ENCODE measurements at places on chromosomes 3 and 15. TPM values are rescaled to one million over a fixed set of nuclear protein-coding genes. Genes with fewer than 3 reads are reported as not detected.

GRCh38 chr3:39150148-39150802, 3.1 kb downstream of the CSRNP1 start:
- DNase-seq, result no peak

The SI gene
- polyA plus RNA-seq, result not detected

DNA sequence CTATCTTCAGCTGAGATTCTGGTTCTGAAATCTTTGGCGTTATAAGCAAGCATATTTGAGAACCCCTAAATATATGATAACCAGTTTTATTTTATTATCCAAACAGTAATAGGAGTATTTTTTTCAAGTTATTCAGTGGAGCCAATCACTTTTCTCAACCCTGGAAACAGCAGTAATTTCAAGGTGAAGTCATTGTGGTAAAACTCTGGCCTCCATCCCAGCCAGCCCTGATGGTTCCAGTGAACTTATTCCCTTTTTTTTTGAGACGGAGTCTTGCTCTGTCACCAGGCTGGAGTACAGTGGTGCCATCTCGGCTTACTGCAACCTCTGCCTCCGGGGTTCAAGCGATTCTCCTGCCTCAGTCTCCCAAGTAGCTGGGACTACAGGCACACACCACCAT, 545.4 kb upstream of the IL12A start:
- DNase-seq, result no peak

- no peak for DNase-seq
Measured at GRCh38 chr3:1513662-1514061, 420.8 kb downstream of the CNTN6 start.

GRCh38 chr15:31365655-31366127, 39.1 kb downstream of the KLF13 start:
- DNase-seq, result no peak

The DNAH12 gene
- 1.7 TPM for polyA plus RNA-seq

DNA sequence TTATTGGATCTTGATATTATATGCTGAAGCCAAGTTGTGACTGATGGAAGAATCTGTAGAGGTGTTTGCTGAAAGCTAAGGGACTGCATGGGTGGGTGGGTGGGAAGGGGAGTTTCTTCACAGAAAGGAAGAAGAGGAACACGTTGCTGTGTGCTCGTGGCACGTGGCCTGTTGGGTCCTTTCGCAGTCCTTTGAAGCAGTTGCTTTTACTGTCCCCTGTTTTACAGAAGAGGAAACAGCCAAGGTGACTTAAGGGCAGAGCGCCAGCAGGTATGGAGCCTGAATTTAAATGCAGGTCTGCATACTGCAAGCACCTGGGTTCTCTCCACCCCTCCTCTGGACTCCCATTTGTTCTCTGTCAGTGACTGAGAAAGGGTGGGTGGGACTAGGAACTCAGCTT, 59.4 kb upstream of the PRR23C start:
- no peak for DNase-seq

DNA sequence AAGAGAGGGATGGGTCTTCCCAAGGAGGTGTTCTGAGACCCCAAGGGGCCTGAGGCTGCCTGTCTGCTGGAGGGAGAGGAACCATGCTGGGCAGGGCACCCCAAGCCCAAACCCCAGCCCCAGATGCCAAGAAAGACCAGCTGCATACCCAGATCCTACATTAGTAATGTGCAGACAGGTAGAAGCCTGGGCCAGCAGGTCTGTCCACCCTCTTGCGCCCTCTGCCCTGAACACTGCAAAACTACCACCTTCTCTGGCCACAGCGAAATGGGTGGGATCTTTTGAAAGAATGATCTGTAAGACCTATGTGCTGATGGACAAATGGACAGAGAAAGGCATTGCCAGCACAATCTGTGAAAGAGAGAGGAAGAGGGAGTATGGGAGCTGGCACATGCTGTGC, 283.2 kb downstream of the EPHB1 start:
- DNase-seq, result no peak

DNA sequence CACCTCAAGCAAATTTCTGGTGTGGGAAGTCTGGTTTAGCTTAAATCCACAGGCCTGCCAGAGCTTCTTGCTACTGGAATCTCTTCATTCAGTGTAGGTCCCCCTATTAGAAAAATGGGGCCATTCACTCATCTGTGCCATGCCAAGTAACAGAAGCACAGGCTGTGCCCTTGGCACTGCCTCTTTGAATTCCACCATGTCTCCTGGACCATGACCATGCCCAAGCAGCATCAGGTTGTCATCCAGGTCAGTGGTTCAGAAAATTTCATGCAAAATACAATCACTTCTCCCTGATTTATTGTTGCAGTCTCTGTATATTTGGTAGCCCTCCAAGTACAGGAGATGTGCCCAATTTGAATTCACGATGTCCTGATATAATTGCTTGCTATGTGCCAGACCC, 602.1 kb upstream of the ZNF385D start:
- DNase-seq, result no peak

DNA sequence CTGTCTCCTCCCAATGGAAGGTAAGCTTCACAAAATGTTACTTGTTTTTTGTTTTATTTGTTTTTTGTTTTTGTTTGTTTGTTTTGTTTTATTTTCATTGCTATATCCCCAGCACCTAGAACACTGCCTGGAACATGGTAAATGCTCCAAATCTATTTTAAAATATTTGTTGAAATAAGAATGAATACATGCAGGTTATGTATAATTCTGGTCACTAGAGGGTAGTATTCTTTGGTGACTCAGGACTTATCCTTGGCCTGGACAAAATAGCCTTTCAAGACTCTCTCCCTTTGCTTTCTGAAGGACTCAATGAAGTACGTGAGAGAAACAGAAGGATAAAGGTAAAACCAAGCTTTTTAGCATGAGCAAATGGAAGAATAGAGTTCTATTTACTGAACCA, 46.9 kb upstream of the PPP2R3A start:
- no peak for DNase-seq

DNA sequence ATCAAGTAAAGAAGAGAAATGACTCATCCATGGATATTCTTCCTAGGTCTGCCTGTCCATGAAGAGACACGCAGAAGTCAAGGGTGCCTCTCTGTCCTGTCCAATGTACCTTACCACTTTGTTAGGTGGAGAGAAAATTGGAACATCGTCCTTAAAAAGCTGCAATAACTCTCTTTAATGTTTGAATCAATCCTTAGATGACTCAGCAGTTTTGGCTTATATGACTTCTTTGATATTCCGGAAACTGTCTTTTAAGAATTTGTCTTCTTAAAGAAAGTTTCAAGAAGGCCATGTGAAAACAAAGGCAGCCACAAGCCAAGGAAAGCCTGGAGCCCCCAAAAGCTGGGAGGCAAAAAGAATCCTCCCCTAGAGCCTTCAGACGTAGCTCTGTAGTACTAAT, 49.2 kb downstream of the MRPL3 start:
- DNase-seq, result no peak

The SLC28A2 gene
- 0.48 TPM for polyA plus RNA-seq

GRCh38 chr15:69725957-69726356, 273.3 kb downstream of the RPLP1 start:
- DNase-seq, result no peak

GRCh38 chr3:56630966-56631365, 52.1 kb downstream of the TASOR start:
- no peak for DNase-seq

- no peak for DNase-seq
Measured at GRCh38 chr3:160735826-160736225, 20.2 kb upstream of the PPM1L start.

DNA sequence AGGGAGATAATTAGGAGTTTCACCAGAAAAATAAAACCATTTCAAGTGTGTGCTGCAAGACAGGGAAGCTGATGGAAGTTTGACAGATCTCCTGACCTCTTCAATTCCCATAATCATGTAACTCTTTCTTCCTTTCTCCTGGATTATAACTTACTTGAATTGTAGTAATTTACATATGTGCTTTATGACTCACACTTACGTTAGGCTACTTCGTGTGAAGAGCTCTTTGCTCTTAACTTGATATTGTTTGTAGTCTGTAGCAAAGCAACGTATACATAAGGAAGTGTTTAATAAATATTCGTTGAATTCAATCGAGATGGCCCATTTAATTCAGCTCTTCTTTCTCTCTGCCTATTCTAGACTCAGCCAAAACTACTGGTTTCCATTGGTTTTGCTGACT, 23.5 kb downstream of the ROBO2 start:
- DNase-seq, result no peak

- no peak for DNase-seq
Measured at GRCh38 chr3:8760506-8760905, 8.9 kb downstream of the OXTR start.

All from renal cortex interstitium (tissue), 15 donors.